A549 treated with AZD2906 at 1 μM for 4 hours (cell line): ENCODE measurements at places on chromosomes 5 and 9. TPM values are rescaled to one million over a fixed set of nuclear protein-coding genes. Genes with fewer than 3 reads are reported as not detected.

MEIKIN gene
- not detected in 5 replicates for total RNA-seq

PLAC8L1 gene
- 0.14 to 0.30 TPM in 2 of 5 replicates, not detected in the others for total RNA-seq

SLC9A3 gene
- total RNA-seq: 2.0 to 2.3 TPM (median 2.2 TPM) in 5 replicates

XRCC4 gene
- total RNA-seq: 9.0 to 12.4 TPM (median 9.7 TPM) in 5 replicates

NCS1 gene
- 33.0 to 51.7 TPM (median 48.3 TPM) in 5 replicates for total RNA-seq

PCDHGA3 gene
- total RNA-seq: 0.02 to 0.03 TPM in 2 of 5 replicates, not detected in the others

PCDHAC1 gene
- 1.7 to 2.2 TPM (median 1.9 TPM) in 5 replicates for total RNA-seq
